ENCODE measurements at places on chromosomes 5 and 9.

DNA sequence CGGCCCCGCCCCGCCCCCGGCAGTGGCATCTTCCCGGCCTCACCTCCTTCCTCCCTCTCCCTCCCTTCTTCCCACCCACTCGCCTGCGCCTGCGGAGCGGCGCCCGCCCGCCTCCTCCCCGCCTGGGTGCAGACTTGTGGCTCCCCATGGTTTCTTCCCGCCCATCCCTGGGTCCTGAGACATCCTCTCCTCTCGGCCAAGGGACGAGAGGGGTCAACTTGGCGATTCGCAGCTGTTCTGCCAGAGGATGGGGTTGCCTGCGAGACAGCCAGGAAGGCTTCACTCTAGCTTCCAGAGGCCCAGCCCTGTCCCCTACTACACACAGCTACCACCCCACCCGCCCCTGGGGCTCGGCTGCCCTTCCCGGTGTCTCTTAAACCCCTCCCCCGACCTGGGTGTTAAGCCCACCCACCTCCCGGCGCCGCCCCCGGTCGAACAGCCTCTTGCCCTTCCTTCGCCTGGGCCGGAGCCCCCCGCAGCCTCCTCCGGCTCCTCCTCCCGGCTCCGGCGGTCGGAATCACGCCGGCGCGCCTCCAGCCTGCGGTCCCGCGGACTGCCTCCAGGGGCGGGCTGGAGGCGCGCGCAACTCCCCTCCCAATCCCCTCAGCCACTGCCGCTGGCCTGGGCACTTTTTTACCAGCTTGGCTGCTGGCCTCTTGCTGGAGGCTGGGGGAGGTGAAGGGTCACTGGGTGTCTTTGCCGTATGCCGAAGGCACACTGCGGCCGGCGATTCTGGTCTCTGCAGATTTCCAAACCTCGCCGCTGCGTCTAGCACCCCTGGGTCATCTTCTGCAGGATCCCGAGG, 1.9 kb downstream of the JADE2 start:
- DNase-seq, result peak; percentile 87

GRCh38 chr5:111121926-111122325, 29.8 kb downstream of the WDR36 start:
- DNase-seq, result no peak

- DNase-seq, result no peak
Observed at GRCh38 chr5:11595045-11595444, 309.2 kb downstream of the CTNND2 start.

DNA sequence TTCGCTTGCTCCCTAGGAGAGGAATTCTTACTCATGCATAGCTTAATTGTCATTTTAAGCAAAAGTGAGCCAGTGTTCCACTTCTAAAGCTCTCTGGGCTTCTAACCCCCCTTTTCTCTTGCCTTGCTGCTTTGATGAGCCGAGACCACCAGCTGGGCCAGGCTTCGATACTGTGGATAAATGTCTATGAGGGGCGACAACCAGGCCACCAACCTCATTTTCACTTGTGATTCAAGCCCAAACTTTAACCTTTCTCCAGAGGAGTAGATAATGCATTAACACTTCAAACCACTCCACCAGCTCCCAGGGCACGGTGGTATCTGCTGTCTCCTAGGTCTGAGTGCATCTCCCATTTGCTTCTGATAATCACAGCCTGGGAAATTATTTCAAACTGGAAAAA, 205.6 kb downstream of the PSAT1 start:
- DNase-seq, result no peak

DNA sequence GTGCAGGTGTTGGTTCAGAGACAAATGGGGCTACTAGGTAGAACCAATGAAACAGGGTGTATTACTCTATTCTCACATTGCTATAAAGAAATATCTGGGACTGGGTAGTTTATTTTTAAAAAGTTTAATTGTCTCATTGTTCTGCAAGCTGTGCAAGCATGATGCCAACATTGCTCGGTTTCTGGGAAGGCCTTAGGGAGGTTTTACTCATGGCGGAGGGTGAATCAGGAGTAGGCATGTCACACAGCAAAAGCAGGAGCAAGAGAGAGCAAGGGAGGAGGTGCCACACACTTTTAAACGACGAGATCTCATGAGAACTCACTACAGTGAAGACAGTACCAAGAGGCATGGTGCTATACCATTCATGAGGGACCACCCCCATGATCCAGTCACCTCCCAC, 134.6 kb downstream of the PIK3R1 start:
- DNase-seq, result no peak

GRCh38 chr5:126970517-126971017, 59.8 kb downstream of the MARCHF3 start:
- peak; percentile 39 for DNase-seq

DNA sequence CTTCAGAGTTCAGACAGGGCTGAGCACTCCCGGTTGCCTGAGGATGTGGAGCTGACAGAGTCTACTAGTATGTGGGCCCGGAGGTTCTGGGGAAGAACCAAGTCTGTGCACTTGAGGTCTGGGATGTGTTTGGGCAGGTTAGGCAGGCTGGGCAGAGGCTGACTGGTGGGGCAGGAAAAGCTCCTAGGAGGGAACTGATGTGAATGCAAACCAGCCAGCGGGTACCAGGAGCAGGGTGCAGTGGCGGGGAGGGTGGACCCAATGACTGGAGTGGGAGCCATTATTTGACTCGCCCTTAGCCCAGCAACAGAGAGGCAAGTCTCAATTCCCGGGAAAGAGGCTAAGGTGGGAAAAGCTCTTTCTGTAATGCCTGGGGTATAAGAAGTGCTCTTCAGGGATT, 419.9 kb upstream of the DAP start:
- no peak for DNase-seq

GRCh38 chr9:76395381-76395780, 1.2 kb upstream of the RFK start:
- DNase-seq, result no peak

GRCh38 chr5:143258559-143259253, 144.8 kb downstream of the NR3C1 start:
- DNase-seq, result no peak

GRCh38 chr5:154112255-154112654, 73.5 kb downstream of the MFAP3 start:
- DNase-seq, result no peak

DNA sequence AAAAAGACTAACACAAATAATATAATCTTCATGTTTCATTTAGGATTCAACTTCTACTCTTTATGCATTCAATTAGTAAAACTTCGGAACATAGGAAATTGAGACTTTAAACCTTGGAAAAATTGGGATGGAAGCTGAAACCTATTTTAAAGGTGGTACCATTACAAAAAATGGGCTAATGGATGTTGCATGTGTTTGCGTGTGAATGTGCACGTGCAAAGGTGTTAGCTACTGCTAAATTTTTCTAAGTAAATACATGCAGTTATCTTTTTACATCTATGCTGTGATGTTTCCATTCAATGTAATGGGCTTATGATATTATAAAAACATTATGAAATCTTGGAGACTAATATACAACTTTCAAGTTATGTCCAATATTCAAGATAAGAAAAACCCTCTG, 134.8 kb downstream of the CDH10 start:
- DNase-seq, result no peak

- DNase-seq, result no peak
Observed at GRCh38 chr5:22319798-22320197, 533.3 kb downstream of the CDH12 start.

Data from urothelium cell line (cell line).